Stimulated activated CD4-positive, alpha-beta T cell treated with anti-CD3 and anti-CD28 coated beads, Interleukin-1b, Interleukin-23, amount 100 ng/mL, for 1 hour (primary cell): ENCODE measurements at places on chromosomes 6 and 20.

DNA sequence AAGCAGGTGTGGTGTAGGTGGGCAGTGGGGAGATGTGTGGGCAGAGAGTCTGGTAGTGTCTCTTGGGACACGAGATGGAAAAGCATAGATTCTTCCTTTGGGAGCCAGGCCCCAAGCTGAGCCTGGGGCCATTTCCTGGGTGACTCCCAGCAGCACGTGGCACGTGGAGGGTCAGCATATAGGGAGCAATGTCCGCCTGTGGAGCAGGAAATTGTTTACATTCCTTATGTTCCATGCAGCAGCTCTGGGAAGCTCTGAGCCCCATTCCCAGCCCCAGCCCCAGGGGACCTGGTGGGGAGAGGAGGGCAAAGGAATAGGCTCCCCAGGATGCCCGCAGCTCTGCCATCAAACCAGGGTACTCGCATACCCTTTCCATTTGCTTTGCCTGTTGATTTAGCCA is 57.6 kb downstream of the DAAM2 start:
- DNase-seq: no peak

DNA sequence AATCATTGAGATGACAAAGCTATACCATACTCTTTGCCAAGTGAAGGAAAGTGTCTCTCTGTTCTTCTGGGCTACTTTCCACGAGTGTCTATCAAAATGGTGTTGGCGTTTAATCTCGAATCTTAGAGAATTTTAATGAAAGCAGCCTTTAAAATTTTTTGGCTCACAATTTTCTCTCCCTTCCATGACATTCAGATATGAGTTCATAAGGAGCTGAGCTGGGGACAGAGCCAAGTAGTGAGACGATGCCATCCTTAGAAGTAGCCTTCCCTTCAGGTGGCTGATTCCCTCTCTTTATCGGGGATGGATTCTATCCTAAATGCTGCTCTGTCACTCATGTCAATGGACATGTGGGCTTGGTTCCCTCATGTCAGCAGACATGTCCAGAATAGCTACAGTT is 132.8 kb downstream of the GRM1 start:
- no peak for DNase-seq

DNA sequence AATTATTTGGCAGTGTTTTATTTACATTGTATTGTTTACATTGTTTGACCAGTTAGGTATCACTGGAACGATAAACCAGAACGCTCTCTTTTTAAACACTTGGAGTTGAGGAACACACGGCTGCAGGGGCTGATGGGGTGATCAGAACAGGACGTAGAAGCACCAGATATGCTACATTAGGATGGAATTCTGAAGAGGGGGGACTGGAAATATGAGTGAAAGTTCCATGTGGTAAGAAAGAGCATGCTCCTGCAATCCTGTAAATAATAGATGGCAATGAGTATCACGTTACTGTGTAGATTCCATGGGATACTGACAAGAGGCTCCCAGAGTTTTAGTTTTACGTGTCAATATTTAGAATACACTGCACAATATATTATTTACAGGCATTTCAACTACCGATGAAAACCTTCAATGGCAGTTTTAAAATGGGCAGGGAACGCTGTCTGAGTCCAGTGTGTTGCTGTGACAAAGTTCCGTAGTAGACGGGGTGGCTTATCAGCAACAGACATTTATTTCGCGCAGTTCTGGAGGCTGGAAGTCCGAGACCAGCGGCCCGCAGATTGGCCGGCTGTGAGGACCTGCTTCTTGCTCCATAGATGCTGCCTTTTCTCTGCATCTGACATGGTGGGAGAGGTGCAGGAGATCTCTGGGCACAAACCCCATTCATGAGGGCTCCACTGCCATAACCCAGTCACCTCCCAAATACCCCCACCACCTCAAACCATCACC is 43.1 kb downstream of the SYNJ2 start:
- no peak for DNase-seq

GRCh38 chr20:64077876-64078551 is 1.3 kb downstream of the RGS19 start:
- no peak for DNase-seq

DNA sequence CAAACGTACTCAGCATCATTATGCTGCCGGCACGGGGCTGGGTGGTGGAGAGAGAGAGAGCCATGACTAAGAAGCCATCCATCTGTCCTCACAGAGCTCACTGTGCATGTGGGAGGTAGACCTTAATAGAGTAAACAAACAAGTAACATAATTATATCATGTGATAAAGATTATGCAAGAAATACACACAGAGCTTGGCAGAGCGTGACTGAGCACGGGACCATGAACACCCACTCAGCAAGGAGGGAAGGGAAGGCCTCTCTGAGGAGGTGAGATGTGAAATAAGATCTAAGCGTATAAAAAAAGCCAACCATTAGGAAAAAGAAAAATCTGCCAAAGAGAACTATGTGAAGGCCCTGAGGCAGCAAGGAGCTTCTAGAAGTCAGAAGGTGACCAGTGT is 207.5 kb downstream of the PTPRT start:
- no peak for DNase-seq

DNA sequence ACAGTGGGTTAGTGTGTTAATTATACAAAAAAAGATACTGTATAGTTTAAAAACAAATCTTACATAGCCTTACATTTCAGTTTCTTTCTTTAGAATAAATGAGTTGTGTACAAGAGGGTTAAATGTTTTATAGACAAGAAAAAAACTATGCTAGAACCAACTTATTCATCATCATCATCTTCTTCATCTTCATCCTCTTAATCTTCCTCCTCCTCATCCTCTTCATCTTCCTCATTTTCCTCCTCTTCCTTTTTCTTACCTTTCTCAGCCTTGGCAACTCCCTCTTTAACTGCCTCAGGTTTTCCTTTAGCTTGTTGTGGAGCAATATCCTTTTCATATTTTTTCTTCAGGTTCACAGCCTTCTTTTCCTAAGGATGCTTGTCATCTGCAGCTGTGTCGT is 53.7 kb downstream of the RPS12 start:
- DNase-seq: no peak

- DNase-seq: no peak
Observed at GRCh38 chr6:6006428-6007365, at the start of gene NRN1. NRN1 (minus strand) TSS chr6:6006925; CDS start chr6:6006749, 176 bp downstream.

- no peak for DNase-seq
Observed at GRCh38 chr6:15389084-15389764, 143.4 kb downstream of the JARID2 start.

DNA sequence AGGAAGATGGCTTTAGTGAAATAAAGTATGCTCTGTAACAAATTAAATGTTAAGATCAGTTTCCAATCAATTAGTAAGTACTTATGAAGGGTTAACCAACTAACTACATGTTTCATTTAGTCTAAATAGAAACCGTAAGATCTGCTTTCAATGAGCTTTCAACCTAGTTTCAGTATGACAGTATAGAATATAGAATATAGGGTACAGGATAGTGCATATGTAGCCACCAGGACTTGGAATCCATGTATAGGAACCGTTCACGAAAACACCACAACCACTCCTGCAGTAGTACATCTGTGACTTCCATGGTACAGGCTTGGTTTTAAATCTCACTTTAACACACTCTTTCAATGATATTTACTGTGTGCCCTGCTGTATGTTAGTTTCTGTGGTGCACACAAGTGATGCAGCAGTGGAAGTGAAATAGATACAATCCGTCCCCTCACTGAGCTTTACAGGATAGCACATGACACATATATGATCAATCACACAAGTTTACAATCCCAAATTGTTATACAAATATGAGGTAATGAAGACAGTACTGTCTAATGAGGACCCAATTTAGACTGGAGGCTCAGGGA is 479.7 kb upstream of the MARCKS start:
- no peak for DNase-seq

DNA sequence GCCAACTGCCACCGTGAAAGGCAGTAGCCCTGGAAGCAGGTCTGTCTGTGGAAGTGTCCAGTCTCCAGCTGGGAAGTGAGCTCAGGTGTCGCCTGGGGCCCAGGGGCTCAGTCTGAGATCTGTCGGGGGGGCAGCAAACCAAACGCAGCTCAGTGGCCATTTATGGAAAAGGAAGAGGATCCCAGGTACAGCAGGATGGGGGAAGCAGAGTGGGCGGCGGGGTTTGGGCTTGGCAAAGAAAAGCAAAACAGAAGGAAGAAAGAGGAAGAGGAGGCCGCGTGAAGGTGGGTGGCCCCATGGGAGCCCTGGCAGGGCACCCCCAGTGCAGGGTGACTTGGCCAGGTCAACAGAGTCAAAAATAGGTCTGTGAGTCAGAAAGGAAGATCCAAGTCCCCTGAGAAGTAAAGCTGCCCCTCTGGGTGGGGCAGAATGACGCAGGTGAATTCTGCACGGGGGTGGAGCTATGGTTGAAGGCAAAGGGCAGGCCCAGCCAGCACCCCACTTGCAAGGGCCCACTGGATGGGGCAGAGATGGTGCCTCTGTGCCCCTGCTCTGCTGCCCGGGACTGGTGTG is 5.3 kb downstream of the PXDC1 start:
- no peak for DNase-seq

DNA sequence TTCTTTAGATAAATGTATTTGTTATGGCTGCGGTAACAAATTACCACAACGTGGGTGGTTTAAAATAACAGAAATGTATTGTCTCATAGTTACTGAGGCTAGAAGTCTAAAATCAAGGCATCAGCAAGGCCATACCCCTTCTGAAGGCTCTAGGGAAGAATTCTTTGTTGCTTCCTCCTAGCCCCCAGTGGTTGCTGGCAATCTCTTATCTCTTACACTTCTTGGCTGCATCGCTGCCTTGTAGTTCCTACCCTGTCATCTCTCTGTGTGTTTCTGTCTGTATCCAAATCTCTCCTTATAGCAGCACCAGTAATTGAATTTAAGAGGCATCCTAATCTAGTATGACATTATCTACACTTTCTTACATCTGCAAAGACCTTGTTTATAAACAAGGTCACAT is 534.7 kb downstream of the PHF3 start:
- no peak for DNase-seq

DNA sequence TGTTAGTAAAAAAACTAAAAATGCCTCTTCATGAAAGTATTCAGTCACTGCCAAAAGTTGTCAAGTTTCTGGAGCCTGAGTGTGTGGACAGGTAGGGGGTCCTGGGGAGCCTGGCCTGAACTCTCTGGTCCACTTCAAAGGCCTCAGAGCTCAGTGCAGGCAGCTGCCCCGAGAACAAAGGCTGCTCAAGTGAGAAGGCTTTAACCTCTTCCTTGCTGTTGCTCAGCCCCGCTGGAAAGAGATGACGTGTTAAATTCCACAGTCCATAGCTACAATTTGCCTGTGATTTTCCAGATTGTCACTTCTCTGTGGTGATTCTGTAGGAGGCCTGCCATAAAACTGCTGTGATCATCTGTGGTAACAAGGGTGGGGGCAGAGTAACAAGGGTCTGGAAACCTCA is 96.9 kb downstream of the FAM120B start:
- no peak for DNase-seq

DNA sequence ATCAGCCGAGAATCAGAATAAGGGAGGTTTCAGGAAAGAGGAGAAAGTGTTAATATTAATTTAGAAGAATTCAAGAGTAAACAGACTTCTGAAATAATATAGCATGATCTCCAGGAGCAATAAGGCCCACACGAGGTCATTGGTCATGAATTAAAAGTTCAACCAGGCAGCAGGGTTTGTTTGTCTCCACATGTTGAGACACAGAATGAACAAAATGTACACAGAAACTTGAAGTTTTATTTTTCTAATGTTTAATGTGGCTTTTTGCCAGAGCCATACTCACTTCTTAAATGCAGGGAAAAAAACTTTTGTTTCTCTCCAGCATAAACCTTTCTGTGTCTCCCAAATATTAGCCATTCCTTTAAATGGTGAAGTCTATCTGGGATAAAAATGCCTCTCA is 504.5 kb downstream of the HDGFL1 start:
- DNase-seq: no peak

- DNase-seq: no peak
Observed at GRCh38 chr6:34414999-34415858, 10.6 kb downstream of the RPS10 start.

GRCh38 chr6:42071881-42072583 is 21.7 kb downstream of the TAF8 start:
- DNase-seq: no peak

- no peak for DNase-seq
Observed at GRCh38 chr6:135572051-135572450, 74.5 kb upstream of the AHI1 start.

DNA sequence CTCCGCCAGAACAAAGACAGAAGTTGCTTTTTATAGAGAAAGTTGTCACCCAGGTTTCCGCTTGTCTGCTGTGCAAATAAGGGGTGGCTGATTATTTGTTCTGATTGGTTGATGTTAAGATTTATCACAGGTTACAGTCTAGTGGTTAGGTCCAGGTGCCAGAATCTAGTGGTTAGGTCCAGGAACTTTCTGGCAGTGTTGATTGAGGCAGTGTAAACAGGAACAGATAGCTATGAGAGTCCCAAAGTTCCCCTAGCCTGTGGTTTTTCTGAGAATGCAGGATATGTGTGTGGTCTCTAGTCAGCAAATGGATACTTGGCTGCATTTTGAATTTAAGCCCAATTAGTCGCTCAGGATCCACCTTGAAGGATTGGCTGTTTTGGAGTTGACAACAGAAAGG is 148.0 kb downstream of the TMEM200A start:
- no peak for DNase-seq

DNA sequence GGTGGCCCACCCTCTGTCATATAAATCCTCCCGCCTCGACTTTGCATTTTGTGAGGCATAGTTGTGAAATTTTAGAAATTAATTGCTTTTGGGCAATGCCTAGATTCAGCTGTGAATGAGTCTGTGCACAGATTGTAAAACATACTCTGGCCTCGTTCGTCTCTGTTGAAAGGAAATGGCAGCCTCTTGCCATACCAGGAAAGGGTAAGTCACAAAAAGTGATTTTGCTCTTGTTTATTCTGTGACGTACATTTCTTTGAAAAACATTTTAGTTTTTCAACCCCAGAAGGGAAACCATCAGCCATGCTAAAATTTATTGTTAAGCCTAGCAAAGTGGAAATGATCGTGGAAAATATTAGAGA is 15.3 kb upstream of the EXOC2 start:
- no peak for DNase-seq

DNA sequence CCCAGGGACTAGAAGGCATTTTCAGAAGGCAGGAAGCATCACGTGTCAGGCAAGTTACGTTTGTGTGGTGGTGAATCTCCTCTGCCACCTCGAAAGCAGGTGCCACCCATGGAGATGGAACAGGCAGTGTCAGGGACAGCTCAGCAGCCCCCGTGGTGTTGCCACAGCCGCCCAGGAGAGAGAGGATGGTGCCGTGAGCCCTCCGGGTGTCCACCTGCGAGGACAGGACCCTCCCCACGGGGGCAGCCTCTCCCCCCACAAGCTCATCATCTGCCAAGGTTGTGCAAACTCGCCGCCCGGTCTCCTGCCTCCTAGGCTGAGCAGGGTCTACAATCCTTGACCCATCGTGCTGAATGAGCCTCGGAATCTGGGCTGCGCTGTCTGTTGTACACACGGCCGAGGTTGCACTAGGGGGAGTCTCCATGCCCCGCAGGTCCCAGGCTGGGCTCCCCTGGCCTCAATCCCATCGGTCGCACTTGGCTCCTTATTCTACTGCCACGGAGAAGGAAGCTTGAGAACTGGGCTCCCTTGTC is 40.1 kb downstream of the DACT2 start:
- DNase-seq: no peak

DNA sequence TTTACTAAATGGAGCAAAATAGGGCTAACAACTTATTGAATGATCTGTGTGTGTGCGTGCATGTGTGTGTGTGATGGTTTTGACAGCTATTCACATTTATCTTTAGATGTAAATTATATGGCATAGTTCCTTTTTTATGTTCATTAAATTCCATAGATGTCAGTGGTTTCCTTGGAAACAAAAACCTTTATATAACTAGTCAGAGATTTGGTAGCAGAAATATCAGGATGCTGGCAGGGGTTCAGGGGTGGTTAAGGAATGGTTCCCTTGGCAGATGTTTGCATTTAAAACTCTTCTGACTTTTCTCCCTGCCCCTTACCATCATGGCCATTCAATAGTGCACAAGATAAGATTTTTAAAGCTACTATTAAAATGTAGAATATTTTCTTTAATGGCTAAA is 256.6 kb downstream of the PLCB1 start:
- no peak for DNase-seq
